ENCODE measurements at places on chromosomes 7 and 10. TPM values are rescaled to one million over a fixed set of nuclear protein-coding genes. Genes with fewer than 3 reads are reported as not detected.

The CALY gene
- not detected for total RNA-seq

The HYAL4 gene
- total RNA-seq: not detected

The ZNF138 gene
- total RNA-seq: 8.3 TPM

The ATXN7L1 gene
- total RNA-seq: 8.8 TPM

The TSPAN15 gene
- 0.72 TPM for total RNA-seq

DNA sequence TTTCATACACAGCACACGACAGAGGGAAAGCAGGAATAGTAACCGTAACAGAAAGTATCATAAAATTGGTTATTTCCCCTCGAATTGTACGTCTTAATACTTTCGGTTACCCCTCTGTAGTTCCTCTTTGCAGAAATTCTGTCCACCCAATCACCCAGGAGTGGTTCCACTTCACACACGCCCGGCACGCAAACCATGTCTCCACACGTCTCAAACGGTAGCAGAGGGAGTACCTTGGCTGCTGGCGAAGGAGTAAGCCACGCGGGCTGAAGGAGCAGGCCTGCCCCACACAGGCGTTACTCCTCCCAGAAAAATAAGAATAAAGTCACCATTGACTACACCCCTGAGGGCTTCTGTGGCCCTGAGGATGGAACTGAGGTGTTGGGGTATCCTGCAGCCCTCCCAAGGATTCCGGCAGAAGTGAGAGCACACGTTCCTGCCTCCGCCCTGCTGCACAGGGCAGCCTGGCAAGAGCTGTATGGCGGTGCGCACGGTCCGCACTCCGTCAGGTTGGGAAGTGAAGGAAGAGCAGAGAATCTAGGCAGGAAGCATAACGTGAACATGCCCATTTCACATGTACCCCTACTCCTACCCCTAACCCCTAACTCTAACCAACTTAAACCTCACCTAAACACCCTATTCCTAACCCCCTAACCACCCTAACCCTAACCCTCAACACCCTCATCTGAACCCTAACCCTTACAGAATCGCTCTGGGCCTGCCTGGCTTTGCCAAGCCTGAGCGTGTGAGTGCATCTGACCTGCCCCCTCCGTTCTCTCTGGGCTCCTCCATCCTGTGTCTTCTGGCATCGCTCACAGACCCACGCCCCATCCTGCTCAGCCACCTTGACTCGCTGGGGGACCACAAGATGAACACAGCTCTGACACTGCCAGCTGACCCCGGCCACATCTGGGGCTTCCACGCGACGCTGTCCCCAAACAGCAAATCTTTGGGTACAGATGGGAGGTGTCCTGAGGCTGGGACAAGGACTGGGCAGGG, 18.2 kb downstream of the GPR146 start:
- H3K4me1 ChIP-seq: peaks cover 10% of the 10 kb centered on the region
- no peaks in the 10 kb centered on the region for H3K27me3 ChIP-seq
- H3K27ac ChIP-seq: no peak overlapping the region
- no peaks in the 10 kb centered on the region for H3K36me3 ChIP-seq

DNA sequence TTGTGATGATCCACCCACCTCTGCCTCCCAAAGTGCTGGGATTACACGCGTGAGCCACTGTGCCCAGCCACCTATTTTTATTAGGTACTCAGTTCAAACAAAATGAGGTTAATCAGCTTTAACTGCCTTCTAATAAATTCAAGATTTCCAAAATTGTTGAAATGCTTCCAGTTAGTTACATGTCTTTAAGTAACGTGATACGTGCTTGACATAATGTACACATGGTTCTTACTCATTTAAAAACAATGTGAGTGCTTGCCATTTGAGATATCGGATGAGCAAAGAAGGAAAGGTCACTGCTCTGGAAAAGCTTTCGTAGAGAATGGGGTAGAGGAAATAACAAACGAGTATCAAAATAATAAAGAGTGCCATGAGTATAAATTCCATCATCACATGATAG, 83.6 kb downstream of the KMT2E start:
- no peak overlapping the region for H3K4me3 ChIP-seq
- H3K36me3 ChIP-seq: peaks cover 49% of the 10 kb centered on the region
- peak; percentile 85 for DNase-seq
- peaks cover 21% of the 10 kb centered on the region for H3K4me1 ChIP-seq

DNA sequence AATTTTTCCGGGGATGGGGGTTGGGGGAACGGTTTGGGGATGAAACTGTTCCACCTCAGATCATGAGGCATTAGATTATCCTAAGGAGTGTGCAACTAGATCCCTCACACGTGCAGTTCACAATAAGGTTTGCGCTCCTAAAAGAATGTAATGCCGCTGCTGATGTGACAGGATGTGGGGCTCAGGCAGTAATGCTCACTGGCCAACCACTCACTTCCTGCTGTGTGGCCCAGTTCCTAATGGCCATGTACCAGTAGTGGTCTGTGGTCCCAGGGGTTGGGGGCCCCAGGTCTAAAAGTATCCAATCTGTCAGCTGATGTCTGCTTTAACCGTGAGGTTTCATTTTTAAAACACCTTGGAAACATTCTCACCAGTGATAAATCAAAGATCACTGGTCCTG, 2.2 kb downstream of the STN1 start:
- H3K27ac ChIP-seq: peak overlapping the region; percentile 85
- H3K36me3 ChIP-seq: no peaks in the 10 kb centered on the region
- H3K27me3 ChIP-seq: no peaks in the 10 kb centered on the region
- no peak for DNase-seq
- H3K4me3 ChIP-seq: peak overlapping the region; percentile 55

DNA sequence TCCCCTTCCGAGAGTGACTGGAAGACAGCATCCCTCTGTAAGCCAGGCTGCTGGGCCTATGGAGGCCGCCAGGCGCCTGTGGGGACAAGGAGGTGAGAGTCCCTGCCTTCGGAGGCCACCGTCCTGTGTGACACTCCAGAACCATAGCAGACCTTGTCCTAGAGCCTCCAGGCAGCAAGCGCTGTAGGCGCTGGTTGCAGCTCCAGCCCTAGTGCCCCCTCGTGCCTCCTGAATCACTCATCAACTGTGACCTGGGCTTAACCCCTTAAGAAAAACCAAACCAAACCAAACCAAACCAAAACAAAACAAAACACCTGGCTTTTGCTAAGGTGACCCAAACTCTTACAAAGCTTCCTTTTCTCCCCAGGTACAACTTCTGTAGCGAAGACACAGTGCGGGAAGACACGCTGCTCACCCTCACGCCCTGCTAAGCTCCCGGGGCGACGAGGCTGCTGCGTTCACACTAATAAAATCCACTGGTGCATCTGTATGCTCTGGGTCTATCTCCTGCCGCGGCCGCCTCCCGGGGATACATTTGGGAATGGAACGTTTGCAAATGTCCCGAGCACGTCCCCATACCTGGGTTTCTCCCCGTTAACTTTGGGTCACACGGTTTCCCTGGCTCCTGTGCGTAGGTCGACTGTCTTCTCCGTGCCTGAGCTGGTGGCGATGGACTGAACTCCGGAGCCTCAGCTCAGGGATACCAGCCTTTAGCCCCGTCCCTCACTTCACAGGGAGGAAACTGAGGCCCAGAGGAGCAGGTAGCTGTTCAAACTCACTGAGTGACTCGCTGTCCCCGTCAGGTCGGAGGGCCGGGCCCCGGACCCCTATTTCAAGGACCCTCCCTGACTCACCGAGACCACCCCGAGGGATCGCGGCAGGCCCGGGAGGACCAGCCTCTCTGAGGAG, 11.8 kb upstream of the PNLIPRP2 start:
- no peaks in the 10 kb centered on the region for H3K4me1 ChIP-seq
- no peak overlapping the region for H3K4me3 ChIP-seq
- H3K36me3 ChIP-seq: no peaks in the 10 kb centered on the region
- DNase-seq: no peak

- no peaks in the 10 kb centered on the region for H3K27me3 ChIP-seq
- no peak for DNase-seq
- H3K4me3 ChIP-seq: no peak overlapping the region
- peaks cover 9% of the 10 kb centered on the region for H3K4me1 ChIP-seq
Observed at GRCh38 chr10:13739183-13739582, 152.4 kb downstream of the PRPF18 start.

DNA sequence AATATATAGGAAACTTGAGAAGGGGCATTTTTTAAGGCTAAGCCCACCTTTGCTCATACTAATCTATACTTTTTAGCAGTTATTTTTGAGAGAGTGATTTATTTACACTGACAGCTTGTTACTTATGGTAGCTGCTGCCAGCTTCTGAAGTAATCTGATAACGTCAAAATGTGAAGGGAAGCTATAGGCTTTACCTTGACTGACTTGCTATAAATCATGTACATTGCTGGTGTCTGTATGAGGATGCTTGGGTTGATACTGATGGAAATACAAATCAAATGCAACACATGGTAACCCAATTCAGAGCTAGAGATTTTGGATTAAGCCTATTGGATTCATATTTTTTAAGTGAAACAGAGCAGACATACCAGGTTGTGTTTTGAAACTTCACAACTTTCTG, 299.4 kb downstream of the LRMDA start:
- H3K27ac ChIP-seq: no peak overlapping the region
- no peak overlapping the region for H3K4me3 ChIP-seq
- H3K4me1 ChIP-seq: no peaks in the 10 kb centered on the region
- no peak for DNase-seq

- no peaks in the 10 kb centered on the region for H3K4me1 ChIP-seq
- H3K27me3 ChIP-seq: no peaks in the 10 kb centered on the region
- H3K36me3 ChIP-seq: no peaks in the 10 kb centered on the region
- H3K4me3 ChIP-seq: no peak overlapping the region
- no peak overlapping the region for H3K27ac ChIP-seq
- no peak for DNase-seq
Observed at GRCh38 chr10:84567133-84567532, 238.7 kb downstream of the CCSER2 start.

- DNase-seq: no peak
- H3K36me3 ChIP-seq: no peaks in the 10 kb centered on the region
- no peak overlapping the region for H3K4me3 ChIP-seq
- no peaks in the 10 kb centered on the region for H3K4me1 ChIP-seq
Observed at GRCh38 chr7:136049117-136049516, 72.0 kb upstream of the MTPN start.

DNA sequence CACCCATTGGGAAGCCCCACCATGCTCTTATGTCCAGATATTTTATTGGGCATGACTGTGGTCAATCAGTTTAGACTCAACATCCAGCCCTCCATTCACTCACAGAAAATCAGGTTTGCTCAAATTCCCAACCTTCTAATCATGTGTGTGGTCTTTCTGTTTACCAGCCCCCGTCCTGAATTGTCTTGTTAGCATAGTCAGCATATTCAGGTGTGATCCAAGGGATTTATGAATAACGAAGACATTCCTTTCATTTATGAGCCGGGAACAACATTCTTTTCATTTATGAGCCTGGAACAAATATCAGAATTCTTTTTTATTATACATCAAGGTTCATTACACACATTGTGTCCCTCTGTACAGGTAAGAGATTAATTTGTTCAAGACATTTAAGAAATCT, 376.3 kb upstream of the POM121L12 start:
- no peaks in the 10 kb centered on the region for H3K36me3 ChIP-seq
- H3K27ac ChIP-seq: no peak overlapping the region
- H3K4me1 ChIP-seq: no peaks in the 10 kb centered on the region
- no peak for DNase-seq
- H3K4me3 ChIP-seq: no peak overlapping the region

DNA sequence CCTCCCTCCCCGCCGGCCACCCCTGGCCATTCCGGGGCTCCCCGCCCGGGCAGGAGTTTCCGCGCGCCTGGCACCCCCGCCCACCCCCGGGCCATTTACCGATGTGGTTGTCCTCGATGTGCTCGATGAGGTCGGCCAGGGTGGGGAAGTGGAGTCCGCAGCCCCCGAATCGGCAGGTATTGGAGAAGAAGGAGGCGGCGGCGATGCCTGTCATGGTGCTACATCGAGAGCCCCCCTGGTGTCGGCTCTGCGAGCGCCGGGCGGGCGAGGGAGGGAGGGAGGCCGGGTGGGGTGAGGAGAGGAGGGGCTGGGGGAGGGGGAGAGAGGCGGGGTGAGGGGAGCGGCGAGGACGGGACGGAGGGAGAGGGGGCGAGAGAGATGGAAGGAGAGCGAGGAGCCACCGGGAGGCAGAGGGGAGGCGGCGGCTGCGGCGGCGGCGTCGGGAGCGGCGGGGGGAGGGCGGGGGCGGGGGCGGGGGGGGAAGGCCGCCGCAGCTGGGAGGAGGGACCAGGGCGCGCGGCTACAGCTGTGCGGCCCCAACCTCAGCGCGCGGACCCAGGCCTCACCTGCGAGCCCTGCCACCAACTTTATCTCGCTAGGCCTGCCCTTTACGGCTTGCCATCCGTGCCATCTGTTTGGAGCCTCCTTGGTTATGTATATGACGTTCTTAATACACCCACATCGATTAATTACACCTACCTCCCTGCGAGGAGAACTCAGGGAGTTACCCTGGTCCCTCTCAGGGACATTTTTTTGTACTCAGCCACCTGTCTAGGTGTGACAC, at the start of gene JAZF1:
Gene JAZF1, minus strand, starts transcription at position 432 of the 784 bp plus-strand sequence.
- no peaks in the 10 kb centered on the region for H3K27me3 ChIP-seq
- DNase-seq: peak; percentile 93
- peaks cover 20% of the 10 kb centered on the region for H3K4me1 ChIP-seq
- no peaks in the 10 kb centered on the region for H3K36me3 ChIP-seq
- no peak within 1 kb of the TSS for H3K27ac ChIP-seq
- H3K4me3 ChIP-seq: peak within 1 kb of the TSS; percentile 79

- no peaks in the 10 kb centered on the region for H3K27me3 ChIP-seq
- no peak overlapping the region for H3K27ac ChIP-seq
- H3K36me3 ChIP-seq: no peaks in the 10 kb centered on the region
- DNase-seq: no peak
- peaks cover 13% of the 10 kb centered on the region for H3K4me1 ChIP-seq
Observed at GRCh38 chr10:124731551-124731950, 12.6 kb downstream of the FAM53B start.

- H3K27ac ChIP-seq: no peak overlapping the region
- no peak overlapping the region for H3K4me3 ChIP-seq
- no peaks in the 10 kb centered on the region for H3K36me3 ChIP-seq
- no peaks in the 10 kb centered on the region for H3K27me3 ChIP-seq
- DNase-seq: no peak
- H3K4me1 ChIP-seq: peaks cover 31% of the 10 kb centered on the region
Observed at GRCh38 chr10:4688601-4689000, 137.4 kb upstream of the AKR1E2 start.

DNA sequence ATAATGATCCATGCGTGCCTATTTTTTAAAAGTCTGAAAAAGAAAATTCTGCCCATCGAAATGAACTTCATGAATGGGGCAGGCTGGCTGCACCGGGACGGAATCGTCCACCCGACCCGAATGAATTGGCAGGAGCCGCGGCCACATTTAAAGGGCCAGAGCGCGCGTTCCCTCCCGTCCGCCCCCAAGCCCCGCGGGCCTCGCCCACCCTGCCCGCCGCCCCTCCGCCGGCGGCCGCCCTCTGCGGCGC, 319 bp upstream of the GATA3 start:
- no peak overlapping the region for H3K27ac ChIP-seq
- H3K4me3 ChIP-seq: peak overlapping the region; percentile 54
- peak; percentile 92 for DNase-seq
- H3K36me3 ChIP-seq: no peaks in the 10 kb centered on the region
- H3K4me1 ChIP-seq: peaks cover 6% of the 10 kb centered on the region

DNA sequence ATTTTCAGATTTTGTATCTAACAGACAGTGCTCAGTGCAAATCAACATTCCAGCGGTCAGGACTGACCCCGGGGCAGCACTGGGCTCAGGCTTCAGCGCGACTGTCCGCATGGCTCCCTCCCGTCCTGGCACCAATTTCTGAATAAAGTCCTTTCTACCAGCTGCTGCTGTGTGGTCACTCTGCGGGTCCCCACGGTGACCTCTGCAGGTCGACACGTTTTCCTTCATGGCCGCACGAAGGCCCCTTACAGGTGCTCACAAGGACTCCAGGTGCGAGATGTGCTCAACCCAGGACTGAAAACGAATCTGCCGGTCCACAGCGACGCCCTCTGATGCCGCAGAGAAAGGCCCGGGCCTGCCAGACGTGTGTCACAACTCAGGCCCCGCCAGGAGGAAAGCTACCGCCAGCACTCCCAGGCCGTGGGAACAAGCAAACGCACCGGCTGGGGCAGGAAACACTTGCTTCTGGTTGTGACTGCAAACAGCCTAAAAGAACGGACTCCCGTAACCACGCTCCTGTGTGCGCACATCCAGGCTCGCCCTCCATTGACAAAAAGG, 3.7 kb upstream of the UTF1 start:
- H3K36me3 ChIP-seq: no peaks in the 10 kb centered on the region
- H3K27ac ChIP-seq: no peak overlapping the region

All from osteoblast (primary cell).